ENCODE measurements at places on chromosomes 12 and 14. TPM values are rescaled to one million over a fixed set of nuclear protein-coding genes. Genes with fewer than 3 reads are reported as not detected.

DNA sequence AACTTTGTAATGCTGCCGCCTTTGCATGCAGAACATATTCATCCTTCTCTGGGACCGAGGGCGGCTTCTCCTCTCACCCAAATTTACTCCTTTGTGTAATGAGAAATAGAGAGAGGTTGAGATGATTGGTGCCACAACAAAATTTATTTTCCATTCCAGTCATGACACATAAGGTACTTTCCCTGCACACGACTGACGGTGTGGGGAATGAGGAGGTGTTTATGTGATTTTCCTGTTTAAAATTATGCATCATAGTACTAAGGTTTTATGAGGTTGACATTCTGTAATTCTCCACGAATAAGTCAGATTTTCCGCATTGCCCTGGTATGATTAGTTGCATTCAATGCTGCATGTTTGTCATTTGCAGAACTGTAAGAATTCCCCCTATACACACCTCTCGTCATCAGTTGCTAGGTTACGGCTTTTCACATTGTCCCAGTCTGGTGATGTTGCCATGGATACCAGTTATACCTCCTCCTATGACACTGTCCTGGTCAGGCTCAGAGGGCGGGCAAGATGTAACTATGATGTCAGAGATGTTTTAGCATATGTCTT, 23.1 kb downstream of the BICDL1 start:
- peak; percentile 6 for DNase-seq

DNA sequence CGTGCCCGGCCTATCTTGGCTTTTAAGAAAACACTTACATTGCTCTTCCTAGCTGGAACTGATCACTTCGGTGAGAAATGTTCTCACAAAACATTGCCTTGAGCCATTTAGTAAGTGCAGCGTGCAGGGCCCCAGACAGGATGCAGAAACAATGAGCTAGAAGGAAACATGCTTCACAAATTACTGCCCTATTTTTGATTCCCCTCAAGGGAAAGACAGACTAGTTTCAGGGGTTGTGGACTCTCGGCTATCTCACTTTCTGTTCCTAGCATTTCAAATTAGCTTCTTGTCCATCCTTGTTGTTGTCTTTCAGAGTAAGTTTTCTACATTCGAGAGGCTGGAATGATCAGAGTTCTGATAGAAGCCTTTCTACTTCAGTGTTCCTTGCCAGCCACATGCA, 21.6 kb downstream of the TGFB3 start:
- peak; percentile 85 for DNase-seq

DNA sequence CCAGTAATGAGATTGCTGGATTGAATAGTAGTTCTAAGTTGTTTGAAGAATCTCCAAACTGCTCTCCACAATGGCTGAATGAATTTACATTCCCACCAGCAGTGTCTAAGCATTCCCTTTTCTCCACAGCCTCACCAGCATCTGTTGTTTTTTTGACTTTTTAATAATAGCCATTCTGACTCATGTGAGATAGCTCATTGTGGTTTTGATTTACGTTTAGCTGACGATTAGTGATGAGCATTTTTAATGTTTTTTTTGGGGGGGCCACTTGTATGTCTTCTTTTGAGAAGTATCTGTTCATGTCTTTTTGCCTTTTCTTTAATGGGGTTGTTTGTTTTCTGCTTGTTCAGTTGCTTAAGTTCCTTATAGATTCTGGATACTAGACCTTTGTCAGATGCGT, 8.1 kb upstream of the SLC15A5 start:
- no peak for DNase-seq

GRCh38 chr12:90905691-90906370, 49.1 kb downstream of the CCER1 start:
- DNase-seq, result no peak

- DNase-seq, result no peak
Observed at GRCh38 chr14:74695406-74695805, 17.5 kb downstream of the AREL1 start.

DNA sequence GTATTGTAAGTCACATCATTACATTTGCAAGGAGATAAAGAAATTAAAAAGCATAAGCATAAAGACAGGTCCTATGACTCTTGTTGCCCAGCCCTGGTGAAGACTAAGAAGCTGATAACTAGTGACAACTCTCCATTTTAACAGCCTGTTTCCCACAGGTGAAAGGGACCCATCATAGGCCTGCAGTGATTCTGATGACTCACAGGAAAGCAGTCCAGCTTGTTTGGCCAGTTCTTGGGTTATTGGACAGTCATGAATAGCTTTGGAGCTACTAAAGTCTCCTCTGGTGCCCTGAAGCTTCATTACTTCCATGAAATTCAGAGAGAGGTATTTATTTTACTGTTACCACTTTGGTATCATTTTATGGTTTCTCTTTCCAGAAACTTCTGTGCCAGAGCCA, 55.5 kb upstream of the DYRK2 start:
- DNase-seq, result no peak

GRCh38 chr12:2638273-2639019, 156.3 kb upstream of the FKBP4 start:
- no peak for DNase-seq

DNA sequence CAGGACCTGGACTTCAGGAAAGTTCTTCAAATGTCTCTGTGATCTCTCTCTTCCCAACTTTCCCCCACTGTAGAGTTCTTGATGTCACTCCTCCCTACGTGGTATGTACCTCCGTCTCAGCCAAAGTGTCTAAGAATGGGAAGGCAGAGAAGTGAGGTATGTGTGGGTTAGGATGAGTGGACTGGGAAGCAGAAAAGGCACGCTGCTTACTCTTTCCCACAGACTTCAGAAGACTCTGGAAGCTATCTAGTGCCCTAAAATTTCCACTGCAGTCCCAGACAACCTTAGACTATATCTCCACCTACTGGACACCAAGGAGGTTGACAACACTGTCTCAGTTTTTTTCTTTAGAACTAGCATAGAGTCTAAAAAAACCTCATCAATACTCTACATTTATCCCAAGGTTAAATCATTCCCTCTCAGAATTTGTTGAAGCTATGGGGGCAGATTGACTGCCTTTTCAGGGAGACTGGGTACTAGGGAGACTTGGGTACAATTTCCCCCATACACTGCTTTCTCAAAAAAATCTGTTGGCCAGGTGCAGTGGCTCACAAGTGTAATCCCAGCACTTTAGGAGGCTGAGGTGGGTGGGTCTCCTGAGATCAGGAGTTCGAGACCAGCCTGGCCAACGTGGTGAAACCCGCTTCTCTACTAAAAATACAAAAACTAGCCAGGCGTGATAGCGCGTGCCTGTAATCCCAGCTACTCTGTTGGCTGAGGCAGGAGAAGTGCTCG, 20.6 kb upstream of the ITGA5 start:
- DNase-seq, result peak; percentile 64

DNA sequence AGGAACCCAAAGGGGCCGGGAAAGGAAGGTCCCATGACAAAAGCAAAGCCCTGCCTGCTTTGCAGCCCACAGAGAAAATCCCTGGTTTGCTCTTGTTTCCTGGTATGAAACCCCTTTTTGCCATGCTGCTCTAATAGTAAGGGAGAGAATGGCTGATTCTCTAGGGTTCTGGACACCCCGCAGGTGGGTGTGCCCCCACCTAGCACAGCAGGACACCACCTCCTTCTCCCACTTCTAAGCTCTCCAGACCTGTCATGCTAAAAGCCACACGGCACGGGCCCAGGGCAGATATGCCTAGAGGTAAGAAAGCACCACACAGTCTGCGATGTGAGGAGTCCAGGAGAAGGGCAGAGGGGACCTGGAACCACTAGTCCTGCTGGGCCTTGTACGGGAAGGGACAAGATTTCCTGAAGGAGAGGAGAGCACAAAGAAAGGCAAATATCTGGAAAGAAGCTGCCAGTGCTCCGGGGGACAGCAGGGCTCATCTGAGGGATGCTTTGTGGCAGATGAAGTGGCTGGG, 113.3 kb downstream of the BCL11B start:
- DNase-seq, result no peak

DNA sequence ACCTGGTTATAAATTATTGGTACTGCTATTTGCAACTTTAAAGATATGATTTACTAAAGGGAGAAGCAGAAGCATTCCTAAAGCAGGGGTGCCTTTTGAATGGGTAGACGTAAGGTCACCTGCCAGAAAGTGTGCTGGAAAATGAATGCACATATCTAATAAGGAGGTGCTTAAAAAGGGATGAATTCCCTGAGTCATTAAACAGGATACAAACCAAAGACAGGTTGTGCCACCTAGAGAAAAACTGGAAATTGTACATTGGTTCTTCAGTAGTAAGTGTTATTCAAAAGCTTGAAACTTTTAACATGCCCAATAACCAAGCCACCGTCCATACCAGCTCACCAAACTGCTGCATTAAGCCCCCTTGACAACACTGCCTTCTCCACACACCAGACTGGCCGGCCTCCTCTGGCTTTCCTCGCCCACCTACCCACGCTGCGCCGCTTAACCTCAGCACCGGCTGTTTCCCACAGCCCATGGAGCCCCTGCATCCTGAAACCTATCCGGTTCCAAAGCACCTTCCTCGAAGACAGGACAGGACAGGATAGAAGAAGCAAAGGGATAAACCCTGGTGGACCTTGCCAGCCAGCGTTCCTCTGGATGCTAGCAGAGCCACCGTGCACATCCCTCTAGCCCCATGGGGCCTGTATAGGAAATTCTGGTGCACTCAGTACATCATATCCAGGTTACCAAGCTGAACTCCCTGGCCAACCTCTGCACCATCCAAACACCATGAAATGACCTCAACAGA, 201.5 kb upstream of the CAND1 start:
- no peak for DNase-seq

GRCh38 chr14:80390906-80391305, 179.6 kb upstream of the DIO2 start:
- DNase-seq, result no peak

GRCh38 chr12:105273601-105274000, 37.6 kb upstream of the APPL2 start:
- no peak for DNase-seq

- no peak for DNase-seq
Observed at GRCh38 chr14:104678346-104678745, 11.1 kb upstream of the INF2 start.

The MAP1LC3B2 gene
- not detected for total RNA-seq

The OR4K17 gene
- total RNA-seq, result not detected

The AVPR1A gene
- not detected for total RNA-seq

GRCh38 chr14:39372656-39373055, 59.6 kb downstream of the FBXO33 start:
- no peak for DNase-seq

Measured in OCI-LY7 (cell line).